ENCODE measurements at places on chromosomes 16 and 17. TPM values are rescaled to one million over a fixed set of nuclear protein-coding genes. Genes with fewer than 3 reads are reported as not detected.

GAST gene
- not detected for total RNA-seq

MPP3 gene
- 10.0 TPM for total RNA-seq

CCL4 gene
- not detected for total RNA-seq

TMED6 gene
- not detected for total RNA-seq

TMEM220 gene
- 0.96 TPM for total RNA-seq

PRCD gene
- total RNA-seq, result 3.1 TPM

CYGB gene
- 21.0 TPM for total RNA-seq

TNP2 gene
- not detected for total RNA-seq

ALDH3A1 gene
- total RNA-seq, result 11.3 TPM

STAC2 gene
- not detected for total RNA-seq

NECAB2 gene
- total RNA-seq, result not detected

CLEC19A gene
- total RNA-seq, result not detected

ABCA6 gene
- total RNA-seq, result under 0.01 TPM

INCA1 gene
- 0.21 TPM for total RNA-seq

MAP2K6 gene
- 0.24 TPM for total RNA-seq

SMIM36 gene
- total RNA-seq, result under 0.01 TPM
